Activated gamma-delta T cell treated with Interleukin-2 at 50 U/mL for 16 hours (primary cell): ENCODE measurements at places on chromosomes 3 and 15.

GRCh38 chr3:44363591-44363990 lies 25.0 kb downstream of the TCAIM start:
- DNase-seq: no peak

GRCh38 chr3:194871864-194872668 lies 186.4 kb downstream of the FAM43A start:
- DNase-seq: no peak

GRCh38 chr3:68172039-68172438 lies 517.6 kb upstream of the SUCLG2 start:
- no peak for DNase-seq

GRCh38 chr3:18562364-18563154 lies 137.4 kb upstream of the SATB1 start:
- DNase-seq: no peak

DNA sequence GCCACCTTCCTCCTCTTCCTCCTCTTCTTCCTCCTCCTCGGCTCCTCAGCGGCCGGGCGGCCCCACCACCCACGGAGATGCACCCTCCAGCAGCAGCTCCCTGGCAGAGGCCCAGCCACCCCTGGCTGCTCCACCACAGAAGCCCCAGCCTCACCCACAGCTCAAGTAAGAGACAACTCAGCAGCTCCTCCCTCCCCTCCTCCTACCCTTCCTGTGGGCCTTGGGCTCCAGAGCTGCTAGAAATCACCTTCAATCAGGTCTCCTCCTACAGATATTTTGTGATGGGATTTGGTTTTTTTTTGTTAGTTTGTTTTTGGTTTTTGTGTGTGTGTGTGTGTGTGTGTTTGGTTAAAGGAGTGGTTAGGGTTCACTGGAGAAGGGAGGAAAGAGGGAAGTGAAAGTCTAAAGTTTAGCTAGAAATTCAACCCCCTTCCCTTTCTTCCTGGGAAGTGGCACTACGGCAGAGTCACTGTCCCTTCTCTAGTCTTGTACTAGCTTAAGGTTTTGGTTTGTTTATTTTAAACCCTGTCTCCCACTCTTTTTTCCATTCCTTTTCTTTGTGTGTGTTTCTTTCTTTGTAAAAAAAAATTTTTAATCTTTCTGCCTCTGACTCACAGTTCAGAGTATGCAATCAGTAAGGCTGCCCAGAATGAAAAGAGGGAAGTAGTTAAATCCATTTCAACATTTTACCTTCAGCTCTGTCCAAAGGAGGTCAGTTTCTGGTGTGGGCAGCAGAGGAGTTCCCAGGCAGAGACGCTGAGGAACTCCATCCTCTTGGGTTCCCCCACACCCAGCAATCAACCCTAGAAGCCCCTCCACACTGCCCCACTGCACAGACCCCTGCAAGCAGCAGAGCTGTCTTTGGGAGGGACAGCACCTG lies 29.0 kb upstream of the TIMP4 start:
- DNase-seq: no peak

GRCh38 chr15:99502661-99503060 lies 63.1 kb upstream of the MEF2A start:
- no peak for DNase-seq

GRCh38 chr15:69693059-69693458 lies 240.4 kb downstream of the RPLP1 start:
- no peak for DNase-seq
